ENCODE measurements at places on chromosomes 4 and X.

- DNase-seq: no peak
Observed at GRCh38 chr4:26059391-26060154, 145.6 kb downstream of the SMIM20 start.

DNA sequence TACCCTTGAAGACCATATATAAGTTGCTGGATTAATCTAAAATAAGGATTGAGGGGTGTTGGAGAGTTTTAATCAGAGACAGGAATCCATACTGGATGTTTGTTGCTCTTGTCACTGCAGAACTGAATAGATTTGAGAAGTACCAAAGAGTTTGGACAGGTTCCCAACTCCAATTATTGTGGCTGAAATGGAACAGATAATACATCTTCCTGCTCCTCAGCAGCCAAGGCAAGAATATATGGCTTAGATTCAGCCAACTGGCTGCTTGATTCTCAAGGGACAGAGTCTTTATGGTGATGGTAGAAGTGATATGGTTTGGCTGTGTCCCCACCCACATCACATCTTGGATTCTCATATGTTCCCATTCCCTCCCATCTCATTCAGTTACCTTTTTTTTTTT is 97.0 kb upstream of the PDHA2 start:
- DNase-seq: no peak

GRCh38 chr4:23166407-23166806 is 473.7 kb downstream of the GBA3 start:
- DNase-seq: no peak

GRCh38 chr4:129322920-129323319 is 227.0 kb downstream of the C4orf33 start:
- DNase-seq: no peak

- DNase-seq: no peak
Observed at GRCh38 chr4:40254608-40255392, 58.0 kb downstream of the RHOH start.

DNA sequence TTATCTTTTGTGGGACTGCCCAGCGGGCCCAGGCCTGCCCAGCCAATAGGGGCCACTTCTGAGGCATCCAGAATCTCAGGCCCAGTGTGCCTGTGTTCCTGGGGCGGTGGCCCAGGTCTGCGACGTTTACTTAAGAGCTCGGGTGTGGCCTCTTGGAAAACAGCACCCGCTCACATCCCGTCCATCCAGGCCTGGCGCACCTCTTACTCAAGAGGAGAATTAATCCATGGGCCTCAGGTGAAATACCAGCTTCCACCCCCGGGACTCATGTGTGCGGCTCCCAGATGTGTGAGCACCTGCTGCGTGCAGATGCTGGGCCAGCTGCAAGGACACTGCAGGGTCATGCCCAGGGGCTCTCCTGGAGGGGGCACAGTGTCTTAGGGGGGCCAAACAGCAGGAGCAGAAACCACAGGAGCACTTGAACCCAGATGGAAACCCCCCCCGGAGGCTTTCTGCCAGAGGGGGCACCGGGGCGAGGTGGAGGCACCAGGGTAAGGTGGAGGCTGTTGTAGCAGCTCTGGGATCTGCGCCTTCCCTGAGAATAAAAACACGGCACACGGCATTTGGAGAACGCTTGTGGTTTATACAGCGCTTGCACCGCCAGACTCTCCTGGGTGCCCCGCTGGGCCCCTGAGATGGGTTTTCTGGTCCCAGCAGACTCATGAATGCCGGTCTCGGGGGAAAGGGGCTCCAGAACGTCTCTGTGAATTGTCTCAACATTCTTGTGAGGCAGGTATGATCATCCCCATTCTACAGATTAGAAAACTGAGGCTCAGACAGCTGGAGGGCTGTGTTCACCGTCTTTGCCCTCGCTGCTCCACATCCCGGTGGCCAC is 2.8 kb downstream of the PSAPL1 start:
- no peak for DNase-seq

- DNase-seq: no peak
Observed at GRCh38 chrX:137031039-137031438, 2.8 kb downstream of the GPR101 start.

- DNase-seq: no peak
Observed at GRCh38 chr4:159326480-159326879, 223.6 kb downstream of the RAPGEF2 start.

DNA sequence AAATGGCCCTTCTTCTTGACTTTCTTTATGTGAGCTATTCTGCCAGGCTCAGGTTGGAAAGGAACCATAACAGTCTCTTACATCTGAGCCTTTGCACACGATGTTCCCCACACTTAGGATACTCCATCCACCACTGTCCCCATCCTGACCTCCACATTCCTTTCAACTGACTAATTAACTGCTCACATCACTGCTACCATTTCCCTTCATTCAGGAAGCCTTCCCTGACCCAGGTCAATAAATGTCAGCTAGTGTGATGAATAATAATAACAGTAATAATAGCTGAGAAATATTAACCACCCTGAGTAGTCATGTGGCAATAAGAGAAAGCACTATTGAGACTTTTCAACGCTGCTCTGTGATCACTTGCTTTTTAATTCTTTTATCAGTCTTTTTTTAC is 291.7 kb downstream of the KCNIP4 start:
- DNase-seq: no peak

GRCh38 chrX:103792916-103793544 is 16.4 kb downstream of the PLP1 start:
- no peak for DNase-seq

- DNase-seq: peak; percentile 12
Observed at GRCh38 chrX:16671005-16671404, 21.0 kb downstream of the S100G start.

GRCh38 chr4:78610546-78611214 is 59.1 kb downstream of the ANXA3 start:
- DNase-seq: peak; percentile 7

DNA sequence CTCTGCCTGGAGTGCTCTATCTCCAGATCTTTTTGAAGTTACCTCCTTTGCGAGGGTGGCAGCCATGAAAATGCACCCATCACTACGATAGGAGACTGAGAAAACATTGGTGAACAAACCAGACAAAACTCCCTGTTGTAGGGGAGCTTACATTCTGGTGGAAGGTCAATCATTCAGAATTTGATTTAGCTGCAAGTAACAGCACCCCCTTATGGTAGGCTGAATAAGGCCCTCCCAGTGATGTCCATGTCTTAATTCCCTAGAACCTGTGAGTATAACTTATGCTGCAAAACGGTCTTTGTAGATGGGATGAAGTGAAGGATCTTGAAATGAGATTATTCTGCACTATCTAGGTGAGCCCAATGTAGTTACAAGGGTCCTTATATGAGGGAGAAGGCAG is 5.6 kb upstream of the TEC start:
- DNase-seq: peak; percentile 45

GRCh38 chr4:5632571-5632970 is 75.8 kb downstream of the EVC2 start:
- no peak for DNase-seq

DNA sequence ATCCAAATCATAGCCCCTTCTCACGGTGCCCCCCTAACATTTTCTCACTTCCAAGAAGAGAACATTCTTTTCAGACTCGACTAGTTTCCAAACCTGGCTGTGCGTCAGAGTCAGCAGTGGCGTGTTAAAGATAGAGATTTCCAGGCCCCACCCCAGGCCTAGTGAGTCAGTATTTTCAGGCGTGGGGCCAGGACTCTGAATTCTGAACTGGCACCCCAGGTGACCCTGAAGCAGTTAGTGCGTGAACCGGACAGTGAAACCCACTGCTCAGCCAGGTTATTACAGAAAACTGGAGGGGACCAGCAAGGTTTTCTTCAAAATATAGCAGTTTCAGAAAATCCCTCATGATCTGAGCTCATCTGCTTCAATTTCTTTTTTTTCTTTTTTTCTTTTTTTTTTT is 35.0 kb upstream of the BCOR start:
- DNase-seq: no peak

DNA sequence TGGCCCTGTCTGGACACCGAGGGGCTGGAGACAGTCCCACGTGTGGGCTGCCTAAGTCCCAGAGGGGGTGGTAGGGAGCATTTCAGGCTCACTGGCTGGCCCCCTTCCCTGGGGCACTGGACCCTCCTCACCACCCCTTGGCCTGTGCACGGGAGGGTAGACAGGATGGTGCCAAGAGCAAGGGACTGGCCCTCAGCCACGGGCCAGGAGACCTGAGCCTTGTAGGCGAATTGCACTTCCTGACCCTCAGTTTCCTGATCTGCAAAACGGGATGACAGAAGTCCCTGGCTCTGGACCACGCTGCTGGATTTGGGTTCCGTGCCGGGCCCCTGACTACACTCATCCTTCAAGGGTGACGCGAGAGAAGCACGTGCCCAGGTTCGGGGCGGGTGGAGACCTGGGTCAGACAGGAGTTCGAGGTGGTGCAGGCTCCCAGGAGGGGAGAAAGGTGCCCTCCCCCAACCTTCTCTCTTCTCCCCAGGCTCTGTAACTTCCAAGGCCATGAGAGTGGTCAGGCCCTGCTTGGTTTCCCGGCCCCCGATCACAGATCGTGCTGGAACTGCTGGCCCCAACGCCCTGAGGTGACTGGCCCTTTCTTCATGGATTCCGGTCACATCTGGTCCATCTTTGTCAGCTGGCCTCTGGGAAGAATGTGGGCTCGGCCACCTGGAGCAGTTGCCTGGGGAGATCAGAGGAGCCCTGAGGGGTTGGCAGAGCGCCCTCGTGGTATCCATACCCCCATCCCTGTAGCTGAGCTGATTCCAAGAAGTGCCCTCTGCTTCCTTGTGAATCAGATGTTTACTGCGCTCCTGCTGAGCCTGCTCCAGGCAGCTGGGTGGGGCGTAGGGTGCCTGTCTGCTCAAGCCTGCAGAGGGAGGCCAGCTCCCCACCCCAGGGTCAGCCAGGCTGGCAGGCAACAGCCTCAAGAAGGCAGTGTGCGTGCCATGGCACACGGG is 3.3 kb downstream of the SH3BP2 start:
- no peak for DNase-seq

DNA sequence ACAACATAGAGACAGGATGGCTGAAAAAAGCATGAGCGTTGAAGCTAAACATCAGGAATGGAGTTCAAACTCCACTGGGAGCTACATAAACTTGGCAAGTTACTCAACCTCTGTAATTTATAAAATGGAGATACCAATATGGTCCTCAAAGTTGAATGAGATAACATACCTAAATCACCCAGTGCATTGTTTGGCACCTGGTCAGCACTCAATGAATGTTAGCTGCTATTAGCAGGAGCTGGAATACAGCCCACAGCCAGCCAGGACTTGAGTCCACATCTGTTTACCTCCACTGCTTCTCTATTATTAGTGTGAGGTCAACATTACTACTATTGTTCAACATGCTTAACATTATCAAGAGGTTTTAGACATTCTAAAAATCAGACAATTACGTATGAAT is 97.9 kb downstream of the NR3C2 start:
- no peak for DNase-seq

DNA sequence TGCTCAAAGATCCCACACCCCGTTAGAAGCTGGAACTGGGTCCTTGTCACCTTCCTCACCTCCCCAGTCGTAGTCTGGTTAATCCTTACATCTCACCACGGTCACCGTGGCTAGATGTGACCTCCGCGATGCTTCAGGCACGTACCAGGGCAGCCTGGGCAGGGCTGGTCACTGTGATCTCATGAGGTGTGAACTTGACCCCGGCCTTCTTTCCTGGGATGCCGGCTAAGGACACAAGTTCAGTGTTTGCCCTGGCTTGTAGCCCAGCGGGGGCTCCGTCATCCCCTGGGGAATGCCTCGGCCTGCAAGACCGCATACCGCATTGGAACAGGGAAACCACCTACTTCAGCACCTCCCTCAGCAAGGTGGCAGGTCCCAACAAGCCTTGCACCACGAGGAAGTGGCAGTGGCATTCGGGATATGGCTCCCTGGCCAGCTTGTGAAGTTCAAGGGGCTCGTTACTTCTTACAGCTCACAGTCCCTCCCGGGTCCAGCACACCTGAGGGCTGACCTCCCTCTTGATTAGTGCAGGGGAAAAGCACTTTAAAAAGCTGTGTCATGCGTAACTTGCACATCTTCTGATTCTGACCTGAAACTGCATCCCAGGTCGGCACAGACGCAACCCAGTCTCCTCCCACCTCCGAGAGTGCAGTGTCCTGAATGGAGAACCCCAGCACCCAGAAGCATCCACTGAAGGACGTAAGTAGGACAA is 25.9 kb downstream of the NOP14 start:
- DNase-seq: no peak

DNA sequence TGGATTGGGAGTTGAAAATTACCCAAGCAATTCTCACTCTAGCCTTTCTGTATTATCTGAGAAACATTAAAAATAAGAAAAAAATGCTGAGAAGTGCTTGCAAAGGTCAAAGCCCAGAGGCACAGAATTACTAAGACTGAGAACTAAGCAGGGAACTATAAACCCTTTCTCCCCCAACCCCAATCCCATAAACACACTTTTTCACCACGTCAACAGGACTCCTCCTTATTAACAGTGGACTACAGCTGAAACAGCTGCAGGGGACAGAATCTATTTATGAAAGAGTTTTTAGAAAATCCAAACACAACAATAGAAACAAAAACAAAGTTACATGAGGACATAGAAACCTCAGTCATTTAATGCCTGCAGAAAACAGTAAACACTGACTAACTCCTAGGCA is 984.1 kb downstream of the TRAM1L1 start:
- DNase-seq: no peak

- peak; percentile 76 for DNase-seq
Observed at GRCh38 chr4:40199999-40200874, 3.4 kb downstream of the RHOH start.

DNA sequence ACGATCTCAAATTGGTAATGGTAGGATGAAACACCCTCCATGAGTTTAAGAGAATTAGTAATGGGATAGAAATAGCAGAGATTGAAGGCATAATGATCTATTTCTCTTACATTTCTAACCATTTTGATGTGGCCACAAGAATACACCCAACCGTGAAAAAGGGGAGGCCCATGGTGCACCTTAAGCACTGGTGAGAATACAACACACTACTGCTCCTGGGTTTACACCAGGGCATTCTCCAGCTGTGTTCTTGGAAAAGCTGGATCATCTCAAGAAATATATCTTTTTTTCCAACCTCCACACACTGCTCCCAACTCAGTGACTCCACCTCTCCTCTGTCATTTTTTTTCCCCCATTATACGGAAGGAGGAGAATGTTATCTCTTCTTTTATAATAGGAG is 1.5 kb downstream of the QRFPR start:
- DNase-seq: no peak

GRCh38 chr4:100278567-100278966 is 88.3 kb upstream of the DDIT4L start:
- no peak for DNase-seq

DNA sequence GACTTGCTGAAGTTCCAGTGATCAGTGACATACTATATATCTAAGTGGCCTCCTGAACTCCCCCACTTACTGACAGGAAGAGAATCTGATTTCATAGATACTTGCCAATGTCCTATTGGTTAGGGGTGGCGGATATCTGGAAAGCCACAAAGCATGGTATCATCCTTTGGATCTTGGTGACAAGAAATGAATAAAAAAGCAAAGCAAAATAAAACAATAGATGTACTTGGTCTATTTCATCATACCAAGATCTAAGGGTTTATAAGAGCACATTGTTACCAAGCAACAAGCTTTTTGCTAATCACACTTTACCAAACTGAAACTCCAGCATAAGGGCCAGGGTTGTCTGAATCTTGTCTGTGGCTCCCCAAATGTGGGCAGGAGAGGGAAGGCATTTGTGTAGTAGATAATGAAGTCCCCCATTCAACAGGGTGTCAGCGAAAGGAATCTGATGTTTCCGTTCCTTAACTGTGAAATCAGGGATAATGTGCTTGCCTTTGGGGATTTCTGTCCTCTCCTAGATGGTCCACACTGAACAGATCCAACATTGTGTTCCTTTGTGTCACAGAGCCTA is 125.0 kb upstream of the SMIM10 start:
- peak; percentile 3 for DNase-seq

GRCh38 chrX:131571348-131571747 is 27.5 kb downstream of the OR13H1 start:
- DNase-seq: no peak

GRCh38 chr4:75495476-75495875 is 18.7 kb downstream of the RCHY1 start:
- no peak for DNase-seq

Measured in CD4-positive, alpha-beta T cell treated with Interleukin-4 for 1 hour (primary cell).